Stimulated activated CD4-positive, alpha-beta T cell treated with anti-CD3 and anti-CD28 coated beads, TNF-alpha, amount 100 ng/mL, for 1 hour (primary cell): ENCODE measurements at places on chromosomes 13 and 19.

GRCh38 chr13:25037057-25037813 is 58.7 kb upstream of the PABPC3 start:
- DNase-seq = no peak

DNA sequence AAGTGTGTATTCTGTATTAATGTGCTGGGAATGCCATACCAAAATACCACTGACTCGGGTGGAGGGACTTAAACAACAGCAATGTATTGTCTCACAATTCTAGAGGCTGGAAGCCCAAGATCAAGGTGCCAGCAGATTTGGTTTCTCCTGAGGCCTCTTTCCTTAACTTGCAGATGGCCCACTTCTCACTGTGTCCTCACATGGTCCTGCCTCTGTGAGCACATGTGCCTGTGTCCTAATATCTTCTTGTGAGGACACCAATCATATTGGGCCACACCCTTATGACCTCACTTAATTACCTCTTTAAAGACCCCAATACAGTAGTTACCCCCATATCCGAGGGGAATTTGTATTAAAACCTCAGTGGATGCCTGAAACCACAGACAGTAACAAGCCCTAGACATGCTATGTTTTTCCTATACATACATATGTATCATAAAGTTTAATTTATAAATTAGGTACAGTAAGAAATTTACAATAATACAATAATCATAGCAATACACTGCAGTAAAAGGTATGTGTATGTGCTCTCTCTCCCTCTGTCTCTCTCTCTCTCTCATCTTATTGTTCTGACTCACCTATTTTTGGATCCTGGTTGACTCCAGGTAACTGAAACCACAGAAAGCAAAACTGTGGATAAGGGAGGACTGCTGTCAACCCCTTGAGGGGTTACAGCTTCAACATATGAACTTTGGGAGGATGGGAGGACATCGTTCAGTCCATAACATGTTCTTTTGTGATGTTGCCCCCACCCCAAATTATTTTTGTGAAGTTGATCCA is 174.3 kb downstream of the IRS2 start:
- DNase-seq = no peak

- DNase-seq = no peak
Measured at GRCh38 chr19:42090672-42091071, 14.7 kb downstream of the ZNF574 start.

DNA sequence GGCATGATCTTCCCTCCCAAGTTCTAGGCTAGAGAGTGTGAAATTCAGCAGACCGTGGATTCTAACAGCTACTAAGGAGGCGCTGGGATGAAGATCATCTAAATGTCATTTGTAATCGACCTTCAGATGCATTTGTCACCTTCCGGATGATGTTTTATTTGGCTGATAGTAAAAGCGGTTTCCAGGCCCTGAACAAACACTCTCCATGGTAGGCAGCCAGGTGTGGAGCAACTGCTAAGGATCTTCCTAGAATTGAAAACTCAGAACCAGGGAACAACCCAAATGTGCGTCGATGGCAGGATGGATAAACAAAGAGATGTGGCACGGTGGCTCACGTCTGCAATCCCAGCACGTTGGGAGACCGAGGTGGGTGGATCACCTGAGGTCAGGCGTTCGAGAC is 107.2 kb upstream of the CACNA1A start:
- no peak for DNase-seq

DNA sequence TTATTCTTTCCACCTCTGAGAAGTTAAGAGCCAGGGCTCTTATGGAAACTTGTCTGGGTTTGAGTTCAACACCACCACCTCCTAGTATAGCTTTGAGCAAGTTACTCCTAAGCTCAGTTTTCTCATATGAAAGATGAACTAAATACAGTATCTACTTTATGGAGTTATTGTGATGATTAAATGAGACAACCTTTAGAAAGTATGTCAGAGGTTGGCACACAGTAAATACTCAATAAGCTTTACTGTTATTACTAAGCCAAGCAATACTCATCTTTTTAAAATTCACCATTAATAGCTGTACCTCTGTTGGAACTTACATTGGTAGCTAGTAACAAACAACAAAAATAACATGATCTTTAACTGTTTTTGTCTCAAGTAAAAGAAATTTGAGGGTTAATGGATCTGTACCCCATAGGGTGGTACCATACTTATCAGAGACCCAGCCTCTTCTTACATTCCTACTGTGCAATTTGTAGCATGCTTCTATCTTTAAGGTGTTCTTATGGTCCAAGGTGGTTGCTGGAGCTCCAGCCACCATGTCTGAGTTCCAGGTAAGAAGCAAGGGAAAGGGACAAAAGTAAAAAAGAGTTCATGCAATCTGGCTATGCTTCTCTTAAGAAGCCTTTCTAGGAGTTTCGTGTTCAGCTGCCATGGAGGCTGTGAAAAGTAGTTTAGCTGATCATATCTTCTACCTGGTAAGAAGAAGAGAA is 24.1 kb upstream of the NDFIP2 start:
- DNase-seq = no peak

- no peak for DNase-seq
Measured at GRCh38 chr13:20700288-20700687, 3.2 kb upstream of the IL17D start.

DNA sequence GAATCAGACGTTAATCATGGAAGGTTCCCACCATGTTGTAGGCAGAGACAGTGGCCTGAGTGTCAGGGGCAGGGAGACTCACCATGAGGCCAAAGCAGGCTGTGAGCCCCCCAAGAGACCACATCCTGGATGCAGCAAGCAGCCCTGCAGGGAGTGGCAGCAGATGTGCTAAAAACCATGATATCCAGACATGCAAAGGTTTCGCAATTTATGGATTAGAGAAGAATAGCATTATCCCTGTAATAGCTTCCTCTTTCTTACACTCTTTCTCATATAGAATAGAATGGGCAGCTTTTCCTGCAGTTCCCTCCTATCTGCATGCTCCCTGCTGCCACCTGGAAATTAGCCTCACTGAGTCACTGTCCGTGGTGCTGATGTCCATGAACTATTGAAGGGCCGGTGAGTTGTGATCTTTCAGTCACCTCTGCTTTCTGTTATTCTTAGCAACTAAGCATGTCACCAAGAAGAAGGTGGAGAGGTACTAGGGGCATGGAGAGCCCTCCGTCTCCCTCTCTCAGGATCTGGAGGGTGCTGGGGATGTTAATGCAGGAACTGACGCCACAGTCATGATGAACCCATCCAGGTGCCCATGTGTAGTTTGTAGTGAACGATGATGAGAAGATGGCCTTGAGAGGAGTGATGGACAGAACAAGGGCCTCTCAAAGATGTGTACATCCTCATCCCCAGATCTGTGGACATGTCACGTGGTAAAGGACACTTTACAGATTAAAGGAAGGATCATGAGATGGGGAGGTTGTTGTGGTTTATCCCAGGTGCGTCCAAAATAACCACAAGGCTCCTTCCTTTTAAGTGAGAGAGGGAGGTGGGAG is 9.9 kb downstream of the CEACAM4 start:
- no peak for DNase-seq

GRCh38 chr13:100392709-100393630 is 195.6 kb downstream of the GGACT start:
- peak; percentile 16 for DNase-seq

- DNase-seq = no peak
Measured at GRCh38 chr19:7989071-7989575, 16.3 kb downstream of the ELAVL1 start.

- no peak for DNase-seq
Measured at GRCh38 chr19:1882089-1882785, 3.1 kb downstream of the ABHD17A start.

- DNase-seq = no peak
Measured at GRCh38 chr13:68506888-68507551, 1276.9 kb upstream of the PCDH9 start.

DNA sequence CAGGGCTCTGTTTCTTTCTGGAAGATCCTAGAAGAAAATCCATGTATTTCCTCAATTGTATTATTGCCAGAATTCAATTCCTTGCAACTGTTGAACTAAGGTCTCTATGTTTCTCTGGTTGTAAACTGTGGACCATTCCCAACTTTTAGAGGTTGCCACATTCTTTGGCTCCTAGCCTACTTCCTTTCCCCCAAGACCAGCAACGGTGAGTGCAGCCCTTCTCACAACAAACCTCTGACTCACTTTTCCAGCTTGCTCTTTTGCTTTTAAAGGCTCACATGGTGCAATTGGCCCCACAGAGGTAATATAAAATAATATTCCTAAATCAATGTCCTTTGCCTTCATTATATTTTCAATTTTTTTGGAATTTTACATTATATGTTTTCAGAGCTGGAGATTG is 371.3 kb downstream of the SLITRK5 start:
- DNase-seq = no peak

GRCh38 chr19:48274173-48274572 is 4.3 kb downstream of the ZNF114 start:
- DNase-seq = no peak

GRCh38 chr19:1752009-1752756 is 1.1 kb upstream of the ONECUT3 start:
- no peak for DNase-seq

GRCh38 chr19:8044018-8044417 is 8.5 kb upstream of the CCL25 start:
- DNase-seq = no peak

DNA sequence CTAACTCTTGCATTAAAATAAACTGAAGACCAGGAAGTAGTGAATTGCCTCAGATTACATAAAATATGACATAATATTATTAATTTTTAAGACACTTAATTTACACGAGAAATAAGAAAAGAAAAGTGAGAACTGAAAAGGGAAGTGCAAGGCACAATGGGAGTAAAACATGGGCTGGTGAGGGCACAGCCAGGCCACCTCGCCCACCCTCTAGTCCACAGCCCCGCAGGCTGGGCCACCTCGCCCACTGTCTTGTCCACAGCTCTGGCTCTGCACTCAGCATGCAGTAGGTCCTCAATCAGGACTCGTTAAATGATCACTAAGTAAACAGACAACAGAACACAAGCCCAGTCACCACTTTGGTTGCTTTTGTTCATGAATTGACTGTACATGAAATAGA is 67.8 kb upstream of the ARHGEF7 start:
- no peak for DNase-seq

- DNase-seq = no peak
Measured at GRCh38 chr19:32842061-32842460, 27.5 kb downstream of the SLC7A9 start.

DNA sequence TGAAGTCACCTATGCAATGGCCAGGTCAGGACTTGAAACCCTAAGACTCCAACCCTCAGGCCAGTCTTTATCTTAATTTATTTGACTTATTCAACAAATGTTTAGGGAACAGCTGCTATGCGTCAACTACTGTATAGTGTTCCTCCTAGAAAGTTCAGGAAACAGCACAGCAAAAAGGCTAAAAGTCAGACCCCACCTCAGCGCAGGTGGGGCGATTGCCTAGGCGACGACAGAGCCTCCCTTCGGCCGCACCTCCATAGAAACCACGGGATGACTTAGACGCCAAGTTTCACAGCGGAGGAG is 502 bp downstream of the VRK3 start:
- no peak for DNase-seq

DNA sequence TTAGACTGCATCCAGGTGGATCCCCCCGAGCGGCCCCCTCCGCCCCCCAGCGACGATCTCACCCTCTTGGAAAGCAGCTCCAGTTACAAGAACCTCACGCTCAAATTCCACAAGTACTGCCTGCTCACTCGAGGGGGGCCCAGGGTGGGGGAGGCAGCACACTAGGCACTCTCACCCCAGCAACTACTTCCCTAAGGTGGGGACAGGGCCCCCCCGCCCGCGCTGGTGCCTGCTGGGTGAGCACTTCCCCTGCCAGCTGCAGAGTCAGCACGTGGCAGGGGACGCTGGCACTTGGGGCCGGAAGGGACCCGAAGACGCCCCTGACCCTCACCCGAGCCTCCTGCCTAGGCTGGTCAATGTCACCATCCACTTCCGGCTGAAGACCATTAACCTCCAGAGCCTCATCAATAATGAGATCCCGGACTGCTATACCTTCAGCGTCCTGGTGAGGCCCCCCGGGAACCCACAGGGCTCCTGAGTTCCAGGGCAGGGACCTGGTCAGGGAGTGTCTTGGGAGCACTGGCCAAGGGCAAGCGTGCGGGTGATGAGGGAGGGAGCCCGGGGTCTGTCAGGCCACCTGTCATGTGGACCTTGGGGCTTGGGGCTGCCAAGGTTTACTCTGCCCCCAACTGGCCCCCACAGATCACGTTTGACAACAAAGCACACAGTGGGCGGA is 5.2 kb downstream of the MCOLN1 start:
- no peak for DNase-seq

DNA sequence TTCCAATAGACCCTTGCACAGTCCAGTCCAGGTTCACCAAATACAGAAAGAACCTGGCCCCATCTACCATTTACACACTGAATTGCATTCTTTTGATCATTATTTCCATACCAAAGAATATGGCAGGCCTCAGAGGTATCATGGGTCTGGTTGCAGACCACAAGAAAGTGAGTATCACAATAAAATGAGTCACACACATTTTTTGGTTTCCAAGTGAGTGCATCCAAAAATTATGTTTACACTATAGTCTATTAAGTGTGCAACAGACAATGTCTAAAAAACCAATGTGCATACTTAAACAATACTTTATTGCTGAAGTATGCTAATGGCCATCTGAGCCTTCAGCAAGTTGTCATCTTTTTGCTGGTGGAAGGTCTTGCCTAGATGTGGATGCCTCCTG is 105.3 kb downstream of the SPACA7 start:
- DNase-seq = no peak

DNA sequence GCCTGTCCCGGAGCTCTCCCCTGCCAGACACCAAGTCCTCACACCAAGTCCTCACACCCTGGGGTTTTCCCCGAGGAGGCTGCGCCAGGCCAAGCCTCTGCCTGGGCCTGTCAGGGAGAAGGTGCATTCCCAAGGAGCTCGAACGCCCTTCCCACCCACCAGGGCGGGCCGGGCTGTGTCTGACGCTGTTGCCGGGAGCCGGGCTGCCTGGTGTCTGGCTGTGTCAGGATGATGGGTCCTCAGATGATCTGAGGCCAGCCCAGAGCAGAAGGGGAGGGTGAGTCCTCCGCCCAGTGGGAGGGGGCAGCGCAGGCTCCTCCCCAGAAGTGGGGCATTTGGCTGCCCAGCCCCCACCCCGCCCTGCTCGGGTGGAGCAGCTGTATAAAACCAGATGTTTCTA is 2.3 kb upstream of the HAS1 start:
- DNase-seq = no peak

GRCh38 chr13:91813253-91813652 is 414.8 kb downstream of the GPC5 start:
- no peak for DNase-seq

DNA sequence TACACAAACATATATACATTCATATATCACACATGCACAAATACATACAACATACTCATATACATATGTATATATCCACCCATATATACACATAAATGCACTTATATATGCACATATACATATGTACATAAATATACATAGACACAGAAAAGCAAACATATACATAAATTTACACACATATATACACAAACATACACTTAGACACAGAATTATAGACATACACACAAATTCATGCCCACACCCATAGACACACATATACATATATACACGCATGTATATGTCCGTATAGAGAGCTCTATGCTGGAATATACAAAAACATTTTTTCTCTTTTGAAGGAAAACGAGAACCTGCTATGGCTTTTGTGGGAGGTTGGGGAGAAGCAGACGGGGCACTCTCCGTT is 20.6 kb downstream of the PNMA8A start:
- no peak for DNase-seq

GRCh38 chr13:51618626-51619025 is 34.4 kb downstream of the WDFY2 start:
- DNase-seq = no peak
